Transverse colon (tissue), 4 donors: ENCODE measurements at places on chromosomes 16 and 17. TPM values are rescaled to one million over a fixed set of nuclear protein-coding genes. Genes with fewer than 3 reads are reported as not detected.

- no peak for DNase-seq
Observed at GRCh38 chr17:83086199-83086880, 6.9 kb downstream of the METRNL start.

- peak; percentile 86 for DNase-seq
Observed at GRCh38 chr17:19317359-19318095, 45.0 kb downstream of the B9D1 start.

GRCh38 chr17:20121359-20122253 lies 112.4 kb downstream of the SPECC1 start:
- peak; percentile 68 for DNase-seq

- no peak for DNase-seq
Observed at GRCh38 chr16:30998852-30999761, 11.3 kb downstream of the STX1B start.

The ZNF213 gene
- 12.1 TPM for total RNA-seq

DNA sequence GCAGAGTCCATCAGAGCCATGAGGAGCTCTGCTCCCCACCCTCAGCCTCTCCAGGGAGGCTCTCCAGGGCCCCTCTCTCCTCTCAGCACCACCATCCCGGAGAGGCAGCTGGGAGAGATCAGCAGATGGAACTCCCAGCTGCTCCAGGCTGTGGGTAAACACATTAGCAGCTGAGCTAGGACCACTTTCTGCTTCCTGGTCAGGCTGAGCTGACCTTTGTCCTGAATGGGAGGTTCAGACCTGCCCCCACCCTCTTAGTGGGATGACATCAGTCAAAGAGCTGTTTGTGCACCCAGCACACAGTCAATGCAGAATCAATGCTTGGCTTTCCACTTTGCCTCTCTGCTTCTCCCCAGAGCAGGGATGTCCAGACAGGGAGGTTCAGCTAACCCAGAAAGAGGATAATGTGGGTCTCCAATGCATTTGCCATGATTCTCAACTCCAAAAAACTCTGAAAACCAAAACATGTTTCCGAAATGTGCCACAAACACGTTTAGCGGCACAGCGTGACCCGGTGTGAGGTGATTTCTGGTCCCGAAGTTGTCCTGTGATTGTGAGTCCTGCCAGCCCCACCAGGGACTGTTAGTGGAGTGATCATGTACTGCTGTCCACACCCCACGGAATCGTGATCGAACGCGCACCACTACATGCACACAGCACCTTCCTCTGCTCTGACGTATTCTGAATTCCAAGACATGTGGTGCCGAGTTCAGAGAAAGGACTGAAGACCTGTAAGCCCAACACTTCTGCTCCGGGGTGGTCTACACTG lies 6.7 kb downstream of the GPR142 start:
- DNase-seq: peak; percentile 70

The ADAM11 gene
- total RNA-seq: 0.48 TPM

DNA sequence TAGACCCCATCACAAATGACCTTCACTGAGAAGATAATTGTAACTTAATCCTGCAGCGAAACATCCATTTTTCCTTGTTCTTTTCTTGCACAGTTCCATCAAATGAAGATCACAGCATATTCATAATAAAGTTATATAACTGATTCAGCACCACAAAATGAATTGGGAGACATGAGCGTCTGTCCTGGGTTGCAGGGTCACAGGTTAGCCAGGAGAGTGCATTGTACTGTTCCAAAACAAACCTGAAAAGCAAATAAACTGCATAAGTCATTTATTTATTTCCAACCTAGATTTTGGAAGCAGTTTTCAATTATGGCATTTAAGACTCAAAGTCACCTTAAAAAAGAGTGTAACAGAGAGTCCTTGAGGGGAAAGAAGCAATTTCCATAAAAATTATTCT lies 18.6 kb upstream of the INTS2 start:
- DNase-seq: no peak

DNA sequence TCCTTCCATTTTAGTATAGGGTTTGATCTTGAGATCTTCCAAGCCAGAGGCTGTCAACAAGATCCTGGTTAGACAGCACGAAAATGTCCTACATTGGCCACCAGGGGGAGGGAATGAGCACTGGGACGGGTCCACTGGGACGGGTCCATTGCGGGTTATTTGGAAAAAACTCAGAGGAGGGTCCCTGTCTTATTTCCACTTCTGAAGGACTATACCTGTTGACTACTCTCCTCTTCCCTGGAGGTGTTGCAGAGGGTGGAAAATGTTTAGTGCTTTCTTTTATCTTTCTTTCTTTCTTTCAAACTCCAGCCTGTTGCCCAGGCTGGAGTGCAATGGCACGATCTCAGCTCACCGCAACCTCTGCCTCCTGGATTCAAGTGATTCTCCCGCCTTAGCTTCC lies 2.5 kb downstream of the TTLL6 start:
- peak; percentile 73 for DNase-seq

The MGAT5B gene
- not detected for total RNA-seq

GRCh38 chr16:57774705-57775285 lies 27.5 kb downstream of the KIFC3 start:
- no peak for DNase-seq

The CDH5 gene
- 6.0 TPM for total RNA-seq
